ENCODE measurements at places on chromosomes 1 and 21. TPM values are rescaled to one million over a fixed set of nuclear protein-coding genes. Genes with fewer than 3 reads are reported as not detected.

DNA sequence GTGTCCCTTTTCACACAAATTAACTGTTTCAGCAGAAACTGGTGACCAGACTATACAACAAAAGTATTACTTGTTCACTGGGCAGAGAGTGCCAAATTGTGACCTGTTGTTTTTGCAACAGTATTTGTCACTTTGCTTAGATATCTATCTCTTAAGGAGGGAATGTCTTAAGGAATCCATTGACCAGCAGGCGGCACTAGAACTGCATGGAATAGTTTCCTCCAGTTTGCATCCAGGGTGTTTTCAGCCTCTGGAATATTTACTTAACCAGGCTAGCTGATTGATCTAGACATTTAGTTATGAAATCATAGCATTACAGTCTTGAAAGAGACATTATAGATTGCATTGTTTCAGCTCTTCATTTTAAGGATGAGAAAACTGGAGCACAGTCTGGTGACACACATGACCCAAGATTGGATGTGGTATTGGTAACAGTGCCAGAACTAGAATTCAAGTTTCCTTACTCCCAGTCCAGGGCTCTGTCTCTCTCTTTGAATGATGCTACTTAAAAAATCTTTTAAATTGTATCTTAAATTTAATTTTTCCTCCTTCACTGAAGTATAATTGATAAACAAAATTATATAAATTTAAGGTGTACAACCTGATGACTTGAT is 16.9 kb downstream of the RPTN start:
- H3K27me3 ChIP-seq: no peaks in the 10 kb centered on the region
- no peak overlapping the region for H3K27ac ChIP-seq
- H3K4me3 ChIP-seq: no peak overlapping the region
- no peaks in the 10 kb centered on the region for H3K4me1 ChIP-seq
- peak; percentile 2 for DNase-seq

DNA sequence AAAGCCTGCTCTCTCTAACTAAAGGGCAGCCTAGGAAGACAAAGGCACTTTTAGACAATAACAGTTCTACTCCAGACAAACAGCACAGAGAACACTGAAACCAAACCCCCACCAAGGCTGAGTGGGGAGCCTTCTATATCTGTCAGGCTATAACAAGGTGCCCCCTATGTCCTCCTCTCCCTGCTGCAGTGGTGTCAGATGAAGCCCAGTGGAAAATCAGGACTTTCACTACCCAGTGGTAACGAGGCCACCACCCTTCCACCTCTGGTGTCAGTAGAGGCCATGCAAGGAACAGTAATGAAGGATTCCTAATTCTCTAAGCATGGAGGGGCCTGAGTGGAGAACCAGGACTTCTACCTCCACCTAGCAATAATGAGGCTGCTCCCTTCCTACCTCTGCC is 83.7 kb downstream of the ZSWIM5 start:
- H3K36me3 ChIP-seq: no peaks in the 10 kb centered on the region
- no peaks in the 10 kb centered on the region for H3K4me1 ChIP-seq
- no peak overlapping the region for H3K4me3 ChIP-seq

PLEKHO1 gene
- total RNA-seq: 35.0 TPM

DNA sequence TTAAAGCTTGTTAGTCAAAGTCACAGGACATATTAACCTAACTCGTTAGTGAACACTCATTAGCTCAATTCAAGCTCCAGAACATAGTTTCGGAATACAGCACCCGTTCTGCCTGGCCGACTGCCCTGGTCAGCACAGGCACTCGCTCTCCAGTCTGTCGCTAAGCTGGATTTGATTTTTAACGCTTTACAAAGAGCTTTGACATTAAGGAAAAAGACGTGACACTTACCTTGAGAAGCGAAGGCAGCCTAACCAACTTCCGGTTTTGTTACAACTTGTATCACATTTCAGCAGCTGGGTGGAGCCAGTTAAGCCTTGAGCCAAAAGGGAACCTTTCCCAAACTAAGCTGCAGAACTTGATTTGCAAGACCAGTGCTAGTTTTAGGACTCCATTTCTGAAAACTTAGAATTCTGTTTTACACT is at the start of gene FRRS1:
Gene FRRS1, minus strand, starts transcription at position 258 of the 423 bp plus-strand sequence. CDS start 17,867 bp downstream, outside the sequence.
- H3K4me3 ChIP-seq: peak within 1 kb of the TSS; percentile 71
- H3K36me3 ChIP-seq: no peaks in the 10 kb centered on the region
- no peak within 1 kb of the TSS for H3K27ac ChIP-seq
- DNase-seq: peak; percentile 29
- 0 out of 2 replicates have a peak, but pooled peaks cover 2% of the 10 kb centered on the region for H3K4me1 ChIP-seq

DNA sequence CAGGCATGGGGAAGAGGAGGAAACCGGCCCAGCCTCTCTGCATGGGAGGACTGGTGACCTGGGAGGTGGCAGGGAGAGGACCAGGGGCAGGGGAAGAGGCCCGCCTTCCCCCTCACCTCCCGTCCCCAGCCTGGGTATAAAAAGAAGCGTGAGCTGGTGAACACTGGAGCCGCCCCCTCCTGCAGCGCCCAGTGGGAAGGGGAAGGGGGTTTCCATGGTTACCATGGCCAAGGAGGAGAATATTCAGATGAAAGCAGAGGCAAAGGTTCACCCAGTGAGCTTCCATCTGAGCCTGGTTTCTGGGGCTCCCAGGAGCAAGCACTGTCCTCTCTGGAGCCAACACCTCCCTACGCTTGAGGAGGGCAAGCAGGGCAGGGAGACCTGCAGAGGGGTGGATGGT is 54.9 kb downstream of the ACOT7 start:
- no peak overlapping the region for H3K4me3 ChIP-seq
- H3K27ac ChIP-seq: 0 out of 2 replicates have a peak overlapping the region, but pooled peaks have one; percentile 47
- H3K36me3 ChIP-seq: no peaks in the 10 kb centered on the region
- no peaks in the 10 kb centered on the region for H3K27me3 ChIP-seq
- peaks cover 18% of the 10 kb centered on the region for H3K4me1 ChIP-seq

DNA sequence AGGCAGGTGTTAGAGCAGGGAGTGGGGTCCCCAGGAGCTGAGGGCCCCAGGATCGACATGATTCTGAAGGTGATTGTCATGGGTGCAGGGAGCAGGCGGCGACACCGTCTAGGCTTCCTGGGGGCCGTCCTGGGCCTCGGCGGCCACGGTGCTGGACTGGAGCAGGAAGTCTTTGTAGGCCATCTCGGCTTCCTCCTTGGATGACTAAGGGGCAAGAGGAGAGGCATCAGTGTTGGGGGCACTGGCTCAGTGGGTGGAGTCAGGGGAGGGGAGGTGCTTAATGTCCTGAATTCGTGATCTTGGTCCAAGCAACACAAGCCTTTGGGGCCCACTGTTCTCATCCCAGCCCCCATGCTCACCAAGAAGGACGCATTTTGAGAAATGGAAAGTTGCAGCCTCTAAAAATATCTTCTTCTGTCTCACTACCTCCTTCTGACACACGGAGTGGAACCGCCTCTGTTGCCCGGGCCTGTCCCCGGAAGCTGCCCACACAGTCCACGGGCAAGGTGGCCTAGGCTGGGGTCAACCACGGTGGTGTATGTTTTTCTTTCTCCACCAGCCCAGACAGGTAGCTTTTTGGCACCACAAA is 8.6 kb upstream of the FCMR start:
- no peaks in the 10 kb centered on the region for H3K4me1 ChIP-seq
- H3K4me3 ChIP-seq: no peak overlapping the region
- DNase-seq: no peak
- H3K27ac ChIP-seq: no peak overlapping the region

ZNF281 gene
- total RNA-seq: 61.3 TPM
